NCI-H1930 (cell line): ENCODE measurements at places on chromosomes 4 and X.

GRCh38 chr4:2433609-2434350 is 15.0 kb downstream of the CFAP99 start:
- DNase-seq = no peak

DNA sequence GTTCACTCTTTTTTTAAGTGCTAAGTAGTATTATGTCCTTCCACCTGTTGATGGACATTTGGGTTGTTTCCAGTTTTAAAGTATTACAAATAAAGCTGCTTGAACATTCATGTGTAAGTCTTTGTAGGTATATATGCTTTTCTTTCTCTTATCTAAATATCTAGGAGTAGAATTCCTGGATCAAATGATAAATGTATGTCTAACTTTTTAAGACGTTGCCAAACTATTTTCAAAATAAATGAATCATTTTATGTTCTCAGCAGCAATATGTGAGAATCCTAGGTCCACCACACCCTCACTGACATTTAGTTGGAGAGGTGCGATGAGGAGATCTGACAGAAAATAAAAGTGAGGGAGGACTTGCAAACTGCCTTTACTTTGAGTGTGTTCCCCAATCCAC is 291.7 kb upstream of the UGT8 start:
- DNase-seq = no peak

DNA sequence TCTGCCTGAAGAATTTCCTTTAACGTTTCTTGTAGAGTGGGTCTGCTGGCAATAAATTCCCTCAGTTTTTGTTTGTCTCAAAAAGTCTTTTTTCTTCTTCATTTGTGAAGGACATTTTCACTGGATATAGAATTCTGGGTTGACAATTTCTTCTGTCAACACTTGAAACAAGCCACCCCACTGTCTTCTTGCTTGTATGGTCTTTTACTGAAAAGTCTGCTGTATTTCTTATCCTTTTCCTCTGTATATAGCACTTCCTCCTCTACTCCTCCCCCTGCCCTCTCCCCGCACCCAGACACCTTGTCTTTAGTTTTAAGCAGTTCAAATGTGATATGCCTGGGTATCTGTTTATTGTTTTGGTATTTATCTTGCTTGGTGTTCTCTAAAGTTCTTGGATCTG is 23.3 kb downstream of the SLC9A7 start:
- no peak for DNase-seq

- no peak for DNase-seq
Measured at GRCh38 chr4:26281881-26282280, 38.9 kb upstream of the RBPJ start.

GRCh38 chr4:40607221-40607620 is 22.4 kb downstream of the RBM47 start:
- DNase-seq = no peak
